ENCODE measurements at places on chromosomes 11 and 22. TPM values are rescaled to one million over a fixed set of nuclear protein-coding genes. Genes with fewer than 3 reads are reported as not detected.

DNA sequence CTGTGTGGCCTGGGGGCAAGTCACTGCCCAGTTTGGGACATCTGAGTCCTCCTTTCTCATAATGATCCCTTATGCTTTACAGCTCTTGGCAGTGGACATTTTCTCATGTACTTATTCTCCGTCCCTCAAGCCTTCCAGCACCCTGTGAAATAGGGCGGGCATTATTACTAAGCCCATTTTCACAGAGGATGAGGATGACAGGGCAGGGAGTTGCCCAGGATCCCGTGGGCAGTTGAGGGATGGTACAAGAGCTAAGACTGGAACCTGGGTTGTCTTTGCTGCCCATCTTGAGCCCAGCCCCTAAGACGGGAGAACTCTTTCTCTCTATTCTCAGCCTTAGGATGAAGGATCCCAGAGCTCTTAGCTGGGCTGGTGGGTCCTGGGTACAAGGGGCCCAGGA, 11.2 kb downstream of the CD82 start:
- peaks cover 98% of the 10 kb centered on the region for H3K4me1 ChIP-seq
- H3K27ac ChIP-seq = no peak overlapping the region
- no peak for DNase-seq
- H3K4me3 ChIP-seq = no peak overlapping the region
- H3K27me3 ChIP-seq = no peaks in the 10 kb centered on the region

- H3K27me3 ChIP-seq = no peaks in the 10 kb centered on the region
- no peak overlapping the region for H3K27ac ChIP-seq
- H3K4me1 ChIP-seq = no peaks in the 10 kb centered on the region
- no peak overlapping the region for H3K4me3 ChIP-seq
- DNase-seq = no peak
These were observed 1225.7 kb downstream of the JRKL start for GRCh38 chr11:97615546-97615945.

- DNase-seq = no peak
- no peaks in the 10 kb centered on the region for H3K27me3 ChIP-seq
- H3K36me3 ChIP-seq = peaks cover 10% of the 10 kb centered on the region
- no peak overlapping the region for H3K4me3 ChIP-seq
- peak overlapping the region; percentile 76 for H3K27ac ChIP-seq
These were observed 53.8 kb upstream of the MPEG1 start for GRCh38 chr11:59266491-59266890.

DNA sequence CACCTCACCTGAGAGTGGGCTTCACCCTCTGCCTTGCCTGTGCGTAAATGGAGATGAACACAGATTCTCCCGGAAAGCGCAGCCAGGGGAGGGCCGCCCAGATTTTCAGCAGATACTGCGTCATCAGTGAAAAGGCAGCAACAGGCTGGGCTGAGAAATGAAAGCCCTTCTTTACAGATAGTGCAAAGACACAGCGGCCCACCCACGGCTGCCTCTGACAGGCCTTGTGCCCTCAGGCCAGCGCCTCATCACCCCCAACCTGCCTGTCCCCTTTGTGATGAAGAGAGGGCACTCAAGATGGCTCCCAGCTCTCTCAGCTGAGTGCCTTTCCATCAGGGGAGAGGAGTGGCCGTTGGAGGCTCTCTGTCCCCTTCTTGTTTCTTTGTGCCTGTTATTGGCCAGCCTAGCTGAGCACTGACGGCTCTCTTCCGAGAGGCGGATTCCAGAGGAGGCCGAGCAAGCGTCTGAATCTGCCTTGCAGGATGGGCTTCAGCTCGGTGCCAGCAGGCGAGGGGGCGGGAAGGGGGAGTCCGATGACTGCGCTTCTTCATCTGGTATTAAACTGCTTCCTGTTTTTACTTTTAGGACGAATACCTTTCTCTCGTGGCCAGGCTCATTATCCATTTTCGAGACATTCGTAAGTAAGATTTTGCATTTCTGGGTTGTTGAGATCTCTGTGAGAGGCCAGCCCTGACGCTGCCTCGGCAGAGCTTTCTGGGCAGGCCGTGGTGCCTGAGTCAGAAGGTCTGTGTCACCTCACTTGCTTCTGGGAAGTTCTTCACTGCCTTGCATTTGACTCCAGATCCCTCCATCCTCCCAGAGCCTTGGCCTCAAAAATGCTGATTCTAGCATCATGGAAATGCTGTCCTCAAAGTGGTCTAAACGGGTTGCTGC, 43.7 kb downstream of the MED15 start:
- H3K36me3 ChIP-seq = peaks cover 57% of the 10 kb centered on the region
- peak overlapping the region; percentile 90 for H3K27ac ChIP-seq
- H3K4me1 ChIP-seq = peaks cover 42% of the 10 kb centered on the region

GRCh38 chr11:130478204-130478701, 29.8 kb downstream of the ADAMTS15 start:
- no peaks in the 10 kb centered on the region for H3K4me1 ChIP-seq
- H3K4me3 ChIP-seq = no peak overlapping the region
- H3K36me3 ChIP-seq = no peaks in the 10 kb centered on the region

DNA sequence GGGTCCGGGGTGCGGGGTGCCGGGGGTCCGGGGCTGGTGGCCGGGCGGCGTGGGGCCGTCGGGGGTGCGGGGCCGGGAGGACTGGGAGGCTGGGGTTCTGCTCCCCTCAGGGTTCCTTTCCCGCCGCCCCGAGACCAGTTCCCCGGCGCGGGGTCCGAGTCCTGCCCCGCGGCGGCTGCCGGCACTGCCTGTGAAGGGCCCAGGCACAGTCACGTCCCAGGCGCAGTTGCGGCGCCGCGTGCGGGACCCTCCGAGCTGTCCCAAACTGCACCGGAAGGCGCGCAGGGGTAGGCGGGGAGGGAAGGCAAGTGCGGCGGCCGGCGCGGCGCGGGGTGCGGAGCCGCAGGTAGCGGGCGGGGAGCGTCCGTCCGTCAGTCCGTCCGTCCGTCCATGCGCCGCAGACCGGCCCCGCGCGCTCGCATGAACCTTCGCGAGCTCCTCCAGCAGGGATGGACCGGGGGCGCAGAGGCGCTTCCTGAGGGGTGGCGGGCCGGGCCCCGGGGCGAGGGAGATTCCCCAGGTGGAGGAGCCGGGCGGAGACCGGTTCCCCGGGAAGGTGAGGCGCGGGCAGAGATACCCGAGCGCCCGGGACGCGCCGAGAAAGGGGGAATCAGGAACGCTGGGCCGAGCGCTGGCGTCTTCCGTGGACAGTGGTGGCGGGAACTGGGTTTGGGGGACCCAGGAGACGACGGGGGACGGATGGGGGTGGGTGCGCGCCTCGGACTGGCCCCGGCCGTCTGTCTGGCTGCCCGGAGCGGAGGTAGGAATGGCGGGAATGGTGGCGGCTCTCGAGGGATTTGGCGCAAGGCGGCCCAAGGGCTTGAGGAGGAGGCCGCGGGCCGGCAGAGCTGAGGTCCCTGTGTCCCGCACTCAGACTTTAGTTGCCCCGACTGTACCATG, 3.1 kb upstream of the ADORA2A start:
- peaks cover 52% of the 10 kb centered on the region for H3K4me1 ChIP-seq
- peak overlapping the region; percentile 82 for H3K4me3 ChIP-seq
- peak; percentile 59 for DNase-seq

GRCh38 chr11:21564833-21565682, 627.8 kb upstream of the ANO5 start:
- H3K4me3 ChIP-seq = no peak overlapping the region
- no peaks in the 10 kb centered on the region for H3K36me3 ChIP-seq

- no peak overlapping the region for H3K4me3 ChIP-seq
- no peak for DNase-seq
- H3K27me3 ChIP-seq = no peaks in the 10 kb centered on the region
- peaks cover 51% of the 10 kb centered on the region for H3K4me1 ChIP-seq
- no peaks in the 10 kb centered on the region for H3K36me3 ChIP-seq
These were observed 28.1 kb upstream of the VPREB1 start for GRCh38 chr22:22216450-22216959.

DNA sequence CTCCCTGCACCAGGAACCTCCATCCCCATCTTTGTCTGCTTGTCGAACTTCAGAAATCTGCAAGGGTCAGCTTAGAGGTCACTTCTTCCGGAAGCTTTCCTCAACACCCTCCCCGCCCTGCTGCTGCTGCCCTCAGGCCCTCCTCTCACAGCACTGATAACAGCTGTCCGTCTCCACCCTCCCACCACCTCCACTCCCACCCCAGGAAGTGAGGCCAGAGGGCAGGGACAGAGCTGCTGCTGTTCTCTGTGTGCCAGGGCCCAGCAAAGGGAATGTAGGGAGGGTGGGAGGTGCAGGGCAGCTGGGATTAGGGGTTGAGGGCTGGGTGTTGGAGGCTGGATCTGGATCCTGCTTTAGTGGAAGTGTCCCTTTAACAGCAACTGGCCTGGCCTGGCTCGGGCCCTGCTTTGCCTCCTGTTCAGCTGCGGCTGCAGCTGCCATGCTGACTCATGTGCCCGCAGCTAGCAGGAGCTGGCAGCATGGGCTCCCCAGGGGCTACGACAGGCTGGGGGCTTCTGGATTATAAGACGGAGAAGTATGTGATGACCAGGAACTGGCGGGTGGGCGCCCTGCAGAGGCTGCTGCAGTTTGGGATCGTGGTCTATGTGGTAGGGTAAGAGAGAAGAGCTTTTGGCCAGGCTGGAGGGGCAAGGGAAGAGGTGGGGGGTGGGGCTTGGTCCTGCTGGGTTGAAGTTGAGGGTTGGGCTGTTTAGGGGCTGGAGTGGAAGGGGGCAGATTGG, at the start of gene P2RX6:
P2RX6 (plus strand) TSS at position 440 of the 740 bp plus-strand sequence; CDS start at position 450, 10 bp downstream.
- H3K27ac ChIP-seq = peak within 1 kb of the TSS; percentile 92
- H3K27me3 ChIP-seq = no peaks in the 10 kb centered on the region
- no peaks in the 10 kb centered on the region for H3K36me3 ChIP-seq
- no peak for DNase-seq
- peaks cover 27% of the 10 kb centered on the region for H3K4me1 ChIP-seq

- peaks cover 63% of the 10 kb centered on the region for H3K36me3 ChIP-seq
- peaks cover 4% of the 10 kb centered on the region for H3K4me1 ChIP-seq
- no peak overlapping the region for H3K27ac ChIP-seq
- H3K27me3 ChIP-seq = no peaks in the 10 kb centered on the region
- no peak overlapping the region for H3K4me3 ChIP-seq
- DNase-seq = no peak
These were observed 13.0 kb downstream of the TRIM5 start for GRCh38 chr11:5671831-5672230.

DNA sequence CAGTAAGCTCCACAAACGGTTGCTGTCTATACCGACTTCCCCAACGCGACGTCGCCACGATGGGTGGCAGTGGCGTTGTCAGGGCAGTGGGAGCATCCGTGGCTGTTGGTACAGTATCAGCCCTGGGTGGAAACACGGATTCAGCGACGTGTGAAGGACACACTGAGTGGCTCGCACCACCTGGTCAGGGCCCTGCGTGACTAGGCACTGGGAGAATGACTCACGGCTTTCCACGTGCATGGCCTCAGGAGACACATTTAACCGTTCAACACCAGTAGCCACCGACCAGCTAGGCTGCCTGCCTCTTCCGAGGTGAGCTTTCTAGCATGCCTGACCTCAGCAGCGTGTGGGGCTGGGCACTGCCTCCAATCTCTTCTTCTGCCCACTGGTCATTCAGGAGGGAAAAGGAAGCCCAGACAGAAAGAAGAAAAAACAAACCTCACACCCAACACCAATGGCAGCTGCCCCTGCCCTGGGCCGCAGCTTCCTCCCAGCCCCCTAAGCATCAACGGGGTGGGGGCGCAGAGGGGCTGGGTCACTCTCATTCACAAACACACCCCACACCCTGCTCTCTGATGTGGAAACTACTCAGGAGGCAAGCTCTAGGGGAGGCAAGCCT, 59.0 kb downstream of the MYH9 start:
- DNase-seq = peak; percentile 67
- no peaks in the 10 kb centered on the region for H3K27me3 ChIP-seq
- H3K36me3 ChIP-seq = peaks cover 93% of the 10 kb centered on the region
- H3K4me1 ChIP-seq = peaks cover 68% of the 10 kb centered on the region

GRCh38 chr22:38572065-38572464, 2.1 kb upstream of the DMC1 start:
- DNase-seq = no peak
- H3K4me3 ChIP-seq = no peak overlapping the region
- H3K27ac ChIP-seq = no peak overlapping the region
- no peaks in the 10 kb centered on the region for H3K36me3 ChIP-seq
- H3K4me1 ChIP-seq = peaks cover 17% of the 10 kb centered on the region

DNA sequence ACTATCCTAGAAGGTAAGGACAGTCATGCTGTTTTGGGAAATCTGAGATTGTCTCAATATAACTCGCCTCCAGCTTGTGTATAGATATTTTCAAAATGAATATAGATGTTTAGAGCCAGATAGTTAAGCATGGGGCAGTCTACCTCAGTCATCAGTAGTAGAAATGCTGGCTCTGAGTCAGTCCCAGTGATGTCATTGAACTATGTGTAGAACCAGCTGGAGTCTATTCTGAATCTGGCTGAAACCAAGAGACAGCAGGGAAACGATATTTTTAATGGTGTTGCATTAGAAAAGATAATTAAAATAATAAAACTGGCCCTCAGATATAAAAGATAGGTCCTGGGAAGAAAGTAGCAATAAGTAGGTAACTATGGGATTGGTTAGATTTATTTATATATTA, 25.9 kb downstream of the PIWIL4 start:
- no peaks in the 10 kb centered on the region for H3K27me3 ChIP-seq
- H3K36me3 ChIP-seq = no peaks in the 10 kb centered on the region
- DNase-seq = no peak
- H3K4me1 ChIP-seq = peaks cover 7% of the 10 kb centered on the region
- no peak overlapping the region for H3K4me3 ChIP-seq
- H3K27ac ChIP-seq = no peak overlapping the region

- no peak overlapping the region for H3K4me3 ChIP-seq
- H3K36me3 ChIP-seq = no peaks in the 10 kb centered on the region
- H3K27me3 ChIP-seq = peaks cover 15% of the 10 kb centered on the region
- H3K4me1 ChIP-seq = peaks cover 3% of the 10 kb centered on the region
These were observed 148.3 kb upstream of the RASSF10 start for GRCh38 chr11:12860827-12861226.

DNA sequence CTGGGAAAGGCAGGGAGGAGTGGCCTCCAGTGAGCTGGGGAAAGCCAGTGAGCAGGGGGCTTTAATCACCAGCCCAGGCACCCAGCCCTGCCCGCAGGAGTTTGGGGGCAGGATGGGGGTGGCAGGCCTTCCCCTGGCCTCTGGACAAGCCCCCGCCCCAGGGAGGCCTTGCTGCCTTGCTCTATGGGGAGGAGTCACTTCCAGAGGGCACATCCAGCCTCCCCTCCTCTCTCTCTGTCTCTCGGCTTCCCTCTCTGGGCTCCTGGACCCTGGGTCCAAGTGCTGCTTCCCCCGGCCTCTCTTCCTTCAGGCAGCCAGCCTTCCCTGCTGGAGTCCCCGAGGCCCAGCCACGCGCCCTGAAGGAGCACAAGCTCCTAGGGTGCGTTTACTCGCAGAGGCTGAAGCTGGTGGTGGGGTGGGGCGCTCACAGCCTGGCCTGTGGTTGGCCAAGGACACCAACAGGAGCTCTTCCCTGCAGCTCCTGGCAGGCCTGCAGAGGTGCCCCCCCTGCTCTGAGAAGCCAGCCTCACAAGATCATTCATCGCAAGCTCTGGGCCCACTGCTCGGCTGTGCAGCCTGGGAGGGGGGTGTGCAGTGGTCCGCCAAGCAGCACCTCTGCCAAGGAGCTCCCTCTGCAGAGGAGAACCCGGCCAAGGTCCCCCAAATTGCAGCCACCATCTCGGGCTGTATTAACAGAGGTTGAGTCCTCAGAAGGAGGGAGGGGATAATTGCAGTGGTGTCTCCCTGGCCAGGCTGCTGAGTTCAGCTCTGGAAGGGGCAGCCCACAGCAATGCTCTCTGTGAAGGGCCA, 25.4 kb downstream of the OSBPL5 start:
- H3K4me3 ChIP-seq = no peak overlapping the region
- no peaks in the 10 kb centered on the region for H3K36me3 ChIP-seq
- no peak for DNase-seq
- no peaks in the 10 kb centered on the region for H3K27me3 ChIP-seq
- no peaks in the 10 kb centered on the region for H3K4me1 ChIP-seq
- no peak overlapping the region for H3K27ac ChIP-seq

Gene MISFA
- total RNA-seq = 2.6 TPM

Gene IGSF9B
- 0.83 TPM for total RNA-seq

Gene TECTA
- total RNA-seq = 0.24 TPM

Gene TRIM49
- total RNA-seq = not detected

Gene SSRP1
- total RNA-seq = 120 TPM

Gene CCDC88B
- total RNA-seq = 201 TPM

Gene RBM4
- total RNA-seq = 197 TPM

Gene MYBPC3
- total RNA-seq = 0.46 TPM
